ENCODE measurements at places on chromosomes 5 and 9.

DNA sequence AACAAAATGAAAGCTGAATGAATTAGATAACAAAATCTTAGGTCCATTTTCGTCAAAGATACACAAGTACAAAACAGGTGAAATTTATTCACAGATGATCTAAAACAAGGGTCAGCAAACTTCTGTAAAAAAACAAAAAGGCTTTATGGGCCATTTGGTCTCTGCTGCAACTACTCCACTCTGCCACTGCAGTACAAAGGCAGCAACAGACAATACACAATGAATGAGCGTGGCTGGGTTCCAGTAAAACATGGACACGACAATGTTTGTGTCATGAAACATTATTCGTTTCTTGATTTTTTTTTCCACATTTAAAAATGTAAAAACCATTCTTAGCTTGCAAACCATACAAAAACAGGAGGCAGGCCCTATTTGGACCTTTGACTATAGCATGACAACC lies 71.9 kb downstream of the ECPAS start:
- DNase-seq = no peak

- DNase-seq = no peak
These were observed 928.9 kb upstream of the CDH10 start for GRCh38 chr5:25573691-25574090.

GRCh38 chr5:157708866-157709265 lies 22.4 kb upstream of the THG1L start:
- no peak for DNase-seq

DNA sequence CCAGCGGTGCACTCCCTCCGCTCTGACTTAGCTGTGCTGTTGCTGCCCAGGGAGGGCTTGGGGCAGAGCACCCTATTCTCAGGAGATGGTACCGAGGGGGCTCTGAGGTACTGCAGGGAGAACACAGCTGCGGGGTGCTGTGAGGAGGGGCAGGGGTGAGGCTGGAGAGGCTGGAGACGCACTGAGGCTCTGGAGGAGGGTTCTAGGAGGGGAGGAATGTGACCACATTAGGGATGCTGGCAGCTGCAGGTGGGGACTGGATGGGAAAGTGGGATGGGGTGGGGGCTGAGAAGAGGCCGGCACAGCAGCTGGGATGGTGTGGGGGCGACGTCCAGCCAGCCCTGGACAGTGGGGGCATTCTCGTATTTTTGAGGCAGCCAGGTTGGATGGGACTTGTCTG lies 20.9 kb downstream of the NCS1 start:
- DNase-seq = no peak

DNA sequence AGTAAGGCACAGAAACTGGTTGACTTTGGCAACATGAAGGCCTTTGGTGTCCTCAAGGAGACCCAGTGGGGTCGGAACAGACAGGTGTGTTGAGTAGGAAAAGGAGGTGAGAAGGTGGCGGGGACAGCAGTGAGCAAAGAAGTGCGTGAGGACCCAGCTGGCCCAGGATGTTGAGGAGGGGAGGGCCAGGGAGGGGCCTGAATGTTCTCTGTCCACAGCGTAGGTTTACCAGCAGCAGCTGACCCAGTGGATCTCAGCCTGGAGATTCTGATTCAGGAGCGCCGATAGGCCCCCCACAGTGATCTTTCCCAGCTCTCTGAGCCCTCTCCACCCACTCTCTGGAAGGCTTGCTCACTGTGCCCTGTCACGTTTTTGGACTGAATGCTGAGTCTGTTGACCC lies 88.5 kb downstream of the DAB2IP start:
- no peak for DNase-seq

GRCh38 chr5:14268738-14269137 lies 125.6 kb downstream of the TRIO start:
- no peak for DNase-seq

DNA sequence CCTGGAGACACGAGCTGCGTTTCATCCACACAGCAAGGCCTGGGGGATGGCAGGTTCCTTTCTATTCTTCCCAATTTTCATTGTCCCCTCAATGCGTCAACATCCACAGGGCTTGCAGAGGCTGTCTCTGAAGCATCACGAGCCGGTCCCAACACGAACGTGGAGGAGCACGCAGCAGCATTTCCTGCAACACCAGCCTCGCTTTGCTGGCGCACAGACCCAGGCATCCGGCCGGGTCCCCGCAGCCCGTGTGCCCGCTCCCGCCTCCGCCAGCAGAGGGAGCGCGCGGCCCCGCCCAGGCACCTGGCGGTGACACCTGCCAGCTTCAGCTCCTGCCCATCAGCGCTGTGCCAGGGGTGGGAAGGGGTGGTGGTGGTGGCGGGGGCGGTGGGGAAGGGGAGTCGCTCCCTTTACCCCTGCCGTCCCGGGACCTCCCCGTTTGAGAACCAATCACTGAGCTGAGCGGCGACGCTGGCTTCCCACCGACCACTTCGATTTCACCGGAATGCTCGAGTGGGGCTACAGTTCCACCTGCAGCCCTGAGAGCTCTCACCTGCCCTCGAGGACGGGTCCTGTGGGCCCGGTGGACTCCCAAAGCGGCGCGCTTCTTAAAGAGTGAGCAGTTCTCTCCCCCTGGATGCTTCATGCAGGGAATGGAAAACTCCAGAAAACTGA lies 464.5 kb downstream of the ICE1 start:
- DNase-seq = no peak

GRCh38 chr9:2055203-2055658 lies 40.1 kb downstream of the SMARCA2 start:
- DNase-seq = no peak

- DNase-seq = no peak
These were observed 658.1 kb upstream of the ARRDC3 start for GRCh38 chr5:92041206-92041605.
